Karpas-422 (cell line): ENCODE measurements at places on chromosomes 5 and 9. TPM values are rescaled to one million over a fixed set of nuclear protein-coding genes. Genes with fewer than 3 reads are reported as not detected.

DNA sequence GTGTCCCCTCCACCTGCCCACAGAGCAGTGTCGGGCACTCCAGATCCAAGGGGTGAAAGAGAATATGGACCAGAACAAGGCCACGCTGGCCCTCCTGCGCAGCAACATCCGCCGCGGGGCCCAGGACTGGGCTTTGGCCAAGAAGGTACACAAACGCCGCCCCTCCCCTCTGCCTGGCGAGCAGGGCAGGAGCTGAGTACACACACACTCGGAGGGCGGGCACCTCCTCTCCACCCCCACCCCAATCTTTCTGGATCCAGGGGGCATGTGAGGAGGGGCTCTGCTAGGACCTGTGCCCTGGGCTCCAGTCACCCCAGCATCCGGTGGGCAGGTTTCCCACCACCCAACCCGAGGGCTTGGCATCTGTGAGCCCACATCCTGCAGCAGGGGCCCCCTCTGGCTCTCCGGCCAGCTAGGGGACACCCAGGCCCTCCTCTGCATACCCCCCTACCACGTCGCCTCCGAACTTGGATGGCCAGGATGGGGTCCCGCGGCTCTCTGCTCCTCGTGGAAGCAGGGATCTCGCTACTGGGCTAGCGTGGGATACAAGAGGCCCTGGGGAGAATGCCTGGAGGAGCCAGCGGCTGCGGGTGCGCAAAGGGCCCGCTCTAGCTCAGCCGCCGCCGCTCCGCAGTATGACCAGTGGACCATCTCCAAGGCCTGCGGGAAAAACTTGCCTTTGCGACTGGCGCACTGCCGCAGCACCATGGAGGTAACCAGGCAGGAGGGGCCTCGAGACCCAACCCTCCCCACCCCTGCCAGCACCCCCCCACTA, 3.1 kb downstream of the CCDC183 start:
- no peak overlapping the region for H3K27ac ChIP-seq
- H3K4me3 ChIP-seq = peak overlapping the region; percentile 43
- H3K36me3 ChIP-seq = no peaks in the 10 kb centered on the region

GRCh38 chr5:127951791-127952190, 131.8 kb upstream of the SLC12A2 start:
- H3K4me3 ChIP-seq = no peak overlapping the region
- H3K4me1 ChIP-seq = no peaks in the 10 kb centered on the region
- H3K27me3 ChIP-seq = no peaks in the 10 kb centered on the region
- H3K27ac ChIP-seq = no peak overlapping the region
- H3K36me3 ChIP-seq = peaks cover 18% of the 10 kb centered on the region; the same call in 1 of the 2 replicates

GRCh38 chr9:125970340-125970739, 223.2 kb downstream of the PBX3 start:
- no peak for DNase-seq
- H3K27me3 ChIP-seq = no peaks in the 10 kb centered on the region

Gene IL13
- not detected in 2 replicates for total RNA-seq

Gene NIPAL4
- not detected in 2 replicates for total RNA-seq

DNA sequence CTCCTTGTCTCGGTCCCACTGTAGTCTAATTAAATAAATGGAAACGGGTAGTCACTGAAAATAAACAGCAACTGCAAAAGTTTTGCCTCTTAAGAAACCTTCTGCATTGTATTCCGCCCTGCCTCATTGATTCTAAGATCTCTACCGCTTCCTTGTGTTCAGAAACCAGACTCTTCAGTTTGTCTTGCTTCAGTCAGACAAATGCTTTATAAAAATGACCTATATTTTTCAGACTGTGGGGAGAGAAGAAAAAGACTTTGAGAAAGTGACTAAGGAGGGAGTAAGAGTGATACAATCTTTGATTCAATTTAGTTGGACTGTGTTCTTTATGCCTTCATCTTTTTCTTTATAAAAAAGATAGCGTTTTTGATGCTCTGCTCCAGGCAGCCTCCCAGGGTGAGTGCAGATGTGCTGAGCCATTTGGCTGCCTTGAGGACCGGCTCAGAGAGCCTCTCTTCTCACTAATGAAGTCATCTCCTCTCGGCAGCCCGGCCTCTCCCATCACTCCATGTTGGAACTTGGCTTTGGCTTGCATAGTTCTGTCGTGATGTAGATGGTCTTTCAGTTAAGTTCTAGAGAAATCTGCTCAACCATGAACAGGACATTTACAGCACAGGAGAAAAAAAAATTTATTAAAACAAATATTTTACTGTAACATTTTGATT, 4.0 kb upstream of the VCAN start:
- no peaks in the 10 kb centered on the region for H3K27me3 ChIP-seq
- H3K4me1 ChIP-seq = no peaks in the 10 kb centered on the region
- H3K36me3 ChIP-seq = no peaks in the 10 kb centered on the region
- no peak for DNase-seq
- no peak overlapping the region for H3K4me3 ChIP-seq

- no peaks in the 10 kb centered on the region for H3K27me3 ChIP-seq
- no peaks in the 10 kb centered on the region for H3K36me3 ChIP-seq
- DNase-seq = no peak
- no peaks in the 10 kb centered on the region for H3K4me1 ChIP-seq
- no peak overlapping the region for H3K4me3 ChIP-seq
Observed at GRCh38 chr5:117295941-117296340, 721.3 kb upstream of the SEMA6A start.

DNA sequence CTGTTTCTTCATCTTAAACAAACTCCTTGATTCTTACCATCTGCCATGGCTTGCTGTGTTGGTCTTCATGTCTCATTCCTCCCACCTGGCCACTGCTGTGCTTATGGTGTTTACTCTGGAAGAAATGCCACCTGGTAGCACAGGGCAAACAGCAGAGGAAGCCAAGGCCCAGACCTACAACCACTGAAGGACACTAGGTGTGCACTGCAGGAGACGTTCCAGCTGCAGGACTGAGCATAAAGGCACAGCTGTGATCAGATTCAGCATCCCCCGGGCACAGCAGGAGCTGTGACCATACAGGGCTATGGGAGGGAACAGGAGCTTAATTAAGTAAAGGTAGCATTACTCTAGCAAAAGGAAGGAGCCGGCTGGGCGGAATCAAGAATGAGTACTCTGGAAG, 12.6 kb upstream of the GNAQ start:
- DNase-seq = no peak
- no peak overlapping the region for H3K4me3 ChIP-seq
- no peak overlapping the region for H3K27ac ChIP-seq
- H3K36me3 ChIP-seq = no peaks in the 10 kb centered on the region
- H3K27me3 ChIP-seq = no peaks in the 10 kb centered on the region

DNA sequence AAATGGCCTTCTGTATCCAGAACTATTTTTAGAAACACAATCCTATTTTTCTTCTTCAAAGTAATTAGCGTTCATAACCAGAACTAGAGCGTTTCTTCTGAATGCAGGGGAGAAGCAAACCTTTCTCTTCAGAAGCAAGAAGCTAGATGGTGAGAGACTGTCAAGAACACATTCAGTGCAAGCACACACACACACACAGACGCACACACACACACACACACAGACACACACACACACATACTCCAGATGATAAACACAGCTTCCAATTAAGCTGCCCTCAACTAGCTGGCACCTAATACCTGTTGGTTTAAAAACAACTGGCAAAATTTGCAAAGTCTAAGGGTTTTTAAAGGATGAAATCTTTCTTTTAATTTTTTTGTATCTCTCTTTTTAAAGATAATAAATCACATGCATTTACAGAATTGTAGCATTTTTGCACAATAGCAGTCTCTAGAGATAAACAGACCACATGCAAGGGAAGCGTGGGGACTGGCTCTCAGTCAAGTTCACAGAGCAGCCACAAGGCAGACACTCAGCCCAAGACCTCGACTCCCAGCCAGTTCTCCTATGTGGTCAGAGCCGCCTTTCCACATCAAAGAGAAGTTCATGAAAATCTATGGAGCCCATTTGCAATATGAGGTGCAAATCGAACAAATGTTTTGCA, 138.5 kb downstream of the TTLL11 start:
- H3K4me3 ChIP-seq = no peak overlapping the region
- H3K27ac ChIP-seq = no peak overlapping the region
- no peak for DNase-seq
- H3K4me1 ChIP-seq = peaks cover 29% of the 10 kb centered on the region
- no peaks in the 10 kb centered on the region for H3K36me3 ChIP-seq
- H3K27me3 ChIP-seq = no peaks in the 10 kb centered on the region

DNA sequence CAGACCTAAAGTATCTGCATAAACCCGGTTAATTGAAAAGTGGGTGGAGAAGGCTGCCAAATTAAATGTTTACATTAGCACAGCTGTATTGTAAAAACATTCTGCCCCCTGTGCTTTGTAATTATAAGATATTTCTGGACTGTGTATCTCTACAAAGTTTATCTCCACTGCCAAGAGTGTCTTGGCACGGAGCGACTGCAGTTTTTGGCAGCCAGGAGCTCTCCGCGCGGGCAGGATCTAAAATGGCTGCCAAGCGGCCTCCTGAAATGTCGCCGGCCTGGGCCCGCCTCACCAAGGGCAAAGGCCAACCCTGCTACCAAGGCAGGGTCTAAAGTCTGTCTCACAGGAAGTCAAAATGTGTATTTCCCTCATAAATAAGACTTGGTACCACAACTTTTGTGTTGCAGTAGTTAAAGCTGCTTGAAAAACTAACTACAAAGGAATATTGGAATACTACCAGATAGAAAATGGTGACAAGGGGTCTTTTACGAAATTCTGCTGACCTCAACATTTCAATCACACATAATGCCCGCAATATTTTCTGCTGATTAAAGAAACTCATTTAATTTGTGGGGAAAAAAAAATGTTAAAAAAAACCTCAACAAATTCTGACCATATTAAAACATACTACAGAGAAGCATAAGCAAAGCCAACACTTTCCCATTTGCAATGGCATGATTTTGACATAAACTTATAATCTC, 110.4 kb downstream of the NFIB start:
- no peaks in the 10 kb centered on the region for H3K36me3 ChIP-seq
- no peaks in the 10 kb centered on the region for H3K4me1 ChIP-seq
- no peak overlapping the region for H3K4me3 ChIP-seq
- H3K27me3 ChIP-seq = no peaks in the 10 kb centered on the region
- no peak overlapping the region for H3K27ac ChIP-seq

Gene KCNIP1
- 0.29 TPM in 1 of 2 replicates, not detected in the other for total RNA-seq

DNA sequence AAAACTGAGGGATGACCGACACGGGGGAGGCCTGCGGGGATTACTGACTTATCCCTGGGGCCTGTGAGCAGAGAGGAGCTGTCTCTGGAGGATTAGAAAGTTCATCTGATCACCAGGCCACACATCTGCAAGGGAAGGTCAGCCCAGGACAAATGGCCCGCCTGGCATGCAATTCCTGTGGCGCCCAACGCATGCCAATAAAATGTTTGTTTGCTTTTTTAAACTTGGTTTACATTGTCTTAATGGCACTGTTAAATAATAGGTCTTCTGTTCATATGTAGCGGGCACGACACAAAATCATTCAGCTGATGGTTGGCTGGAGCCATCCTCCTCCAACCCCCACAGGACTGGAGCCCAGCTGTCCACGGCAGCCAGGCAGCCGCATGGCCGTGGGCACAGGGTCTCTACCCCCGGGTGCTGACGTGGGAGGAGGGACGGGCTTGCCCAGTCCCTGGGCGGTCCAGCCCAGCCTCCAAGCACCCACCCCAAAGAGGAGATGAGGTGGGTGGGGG, 41.0 kb upstream of the SLC12A7 start:
- H3K4me3 ChIP-seq = no peak overlapping the region
- H3K27ac ChIP-seq = no peak overlapping the region
- no peaks in the 10 kb centered on the region for H3K4me1 ChIP-seq
- H3K36me3 ChIP-seq = no peaks in the 10 kb centered on the region
- H3K27me3 ChIP-seq = no peaks in the 10 kb centered on the region

Gene MRPL50
- 8.2 and 16.3 TPM in 2 replicates for total RNA-seq
